ENCODE measurements at places on chromosomes 6 and 20. TPM values are rescaled to one million over a fixed set of nuclear protein-coding genes. Genes with fewer than 3 reads are reported as not detected.

NOX3 gene
- total RNA-seq: not detected

IRAK1BP1 gene
- 1.0 TPM for total RNA-seq

GRCh38 chr6:114039841-114040240, 68.9 kb upstream of the HDAC2 start:
- DNase-seq: no peak

DNA sequence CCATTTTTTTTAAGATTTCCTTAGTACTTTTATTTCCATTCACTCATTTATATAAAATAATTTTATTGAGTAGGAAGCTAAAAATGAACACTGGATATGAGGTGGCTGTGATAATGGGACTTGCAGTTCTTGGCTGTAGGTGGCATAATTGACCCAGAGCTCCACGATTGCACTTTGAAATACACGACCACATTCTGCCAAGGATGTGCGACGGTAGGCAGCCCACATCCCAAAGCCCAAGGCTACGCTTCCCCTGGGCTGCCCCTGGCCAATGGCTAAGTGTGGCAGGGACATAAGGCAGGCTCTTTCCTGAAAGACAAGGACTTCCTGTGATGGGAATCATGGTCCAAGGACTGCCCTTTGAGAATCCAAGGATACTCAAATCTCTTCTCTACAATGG, 43.7 kb upstream of the ADTRP start:
- no peak for DNase-seq

FAM209B gene
- 2.3 TPM for total RNA-seq

DNA sequence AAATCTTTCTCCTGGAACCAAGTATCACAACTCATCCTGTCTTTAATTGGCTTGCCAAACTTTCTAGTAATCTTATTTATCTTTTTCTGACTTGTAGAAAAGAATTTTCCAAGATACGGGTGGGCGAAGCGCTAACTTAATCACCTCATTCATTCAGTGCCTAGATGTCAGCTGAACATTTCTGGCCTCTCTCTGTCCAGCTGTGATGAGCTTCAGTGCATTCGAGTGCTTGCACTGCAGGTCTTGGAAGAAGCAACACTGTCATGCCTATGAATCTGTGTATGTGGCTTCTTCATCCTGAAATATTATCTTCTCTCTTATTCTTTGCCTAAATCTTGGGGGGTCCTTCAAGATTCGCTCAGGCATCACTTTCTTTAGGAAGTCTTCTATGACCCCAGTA, 16.3 kb upstream of the ENPP1 start:
- DNase-seq: no peak

XKR7 gene
- not detected for total RNA-seq

FAM135A gene
- 5.8 TPM for total RNA-seq

SLC35D3 gene
- not detected for total RNA-seq

Data from CD8-positive, alpha-beta T cell (primary cell).